ENCODE measurements at places on chromosomes 1 and 21. TPM values are rescaled to one million over a fixed set of nuclear protein-coding genes. Genes with fewer than 3 reads are reported as not detected.

- no peak for DNase-seq
These were observed 60.5 kb downstream of the RABGAP1L start for GRCh38 chr1:174219606-174220370.

Gene SLFNL1
- total RNA-seq = under 0.01 TPM

- peak; percentile 67 for DNase-seq
These were observed 13.4 kb upstream of the NOS1AP start for GRCh38 chr1:162056043-162056442.

DNA sequence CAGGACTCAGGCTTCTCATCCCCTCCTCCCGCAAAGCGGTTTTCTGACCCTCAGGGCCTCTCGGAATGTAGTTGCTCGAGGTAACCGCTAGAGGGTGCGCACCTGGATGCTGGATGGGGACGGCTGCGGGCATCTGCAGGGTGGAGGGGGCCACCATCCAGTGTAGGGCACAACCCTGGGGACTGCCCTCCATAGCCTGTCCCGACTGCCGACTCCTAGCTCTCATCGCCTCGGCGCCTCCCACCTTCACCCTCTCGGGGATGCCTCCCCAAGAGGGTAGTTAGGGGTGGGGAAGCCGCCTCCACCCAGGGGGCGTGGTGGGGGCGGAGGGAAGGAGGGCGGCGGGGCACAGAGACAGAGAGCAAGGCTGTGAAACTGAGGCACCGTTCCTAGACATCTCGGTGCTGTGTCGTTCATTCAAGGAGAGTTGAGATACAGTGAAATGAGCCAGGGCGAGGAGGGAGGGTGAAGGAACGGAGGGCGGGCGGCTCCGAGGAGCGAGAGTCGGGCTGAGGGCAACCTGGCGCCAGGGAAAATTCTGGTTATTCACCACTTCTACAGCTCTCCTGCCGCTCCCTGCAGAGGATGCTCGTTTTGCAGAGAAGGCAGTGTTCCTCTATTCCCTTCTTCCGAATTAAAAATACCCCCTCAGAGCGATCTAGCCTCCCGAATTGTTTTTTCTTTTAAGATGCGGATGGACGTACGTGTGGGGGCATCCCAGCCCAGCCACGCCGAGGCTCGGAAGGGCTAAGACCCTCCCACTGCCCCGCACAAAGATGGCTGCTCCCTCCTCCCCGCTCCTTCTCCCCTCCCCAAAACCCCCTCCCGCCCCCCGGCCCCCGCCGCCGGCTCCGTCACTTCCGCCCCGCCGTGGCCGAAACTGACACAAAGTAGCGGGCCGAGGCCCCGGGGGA is at the start of gene ATP8B2:
ATP8B2 (plus strand) TSS at position 857 of the 914 bp plus-strand sequence. CDS start 2,617 bp downstream, outside the sequence.
- DNase-seq = peak; percentile 65

Gene GABRD
- not detected for total RNA-seq

Gene SELENBP1
- 21.1 TPM for total RNA-seq
